ENCODE measurements at places on chromosomes 3 and 15.

DNA sequence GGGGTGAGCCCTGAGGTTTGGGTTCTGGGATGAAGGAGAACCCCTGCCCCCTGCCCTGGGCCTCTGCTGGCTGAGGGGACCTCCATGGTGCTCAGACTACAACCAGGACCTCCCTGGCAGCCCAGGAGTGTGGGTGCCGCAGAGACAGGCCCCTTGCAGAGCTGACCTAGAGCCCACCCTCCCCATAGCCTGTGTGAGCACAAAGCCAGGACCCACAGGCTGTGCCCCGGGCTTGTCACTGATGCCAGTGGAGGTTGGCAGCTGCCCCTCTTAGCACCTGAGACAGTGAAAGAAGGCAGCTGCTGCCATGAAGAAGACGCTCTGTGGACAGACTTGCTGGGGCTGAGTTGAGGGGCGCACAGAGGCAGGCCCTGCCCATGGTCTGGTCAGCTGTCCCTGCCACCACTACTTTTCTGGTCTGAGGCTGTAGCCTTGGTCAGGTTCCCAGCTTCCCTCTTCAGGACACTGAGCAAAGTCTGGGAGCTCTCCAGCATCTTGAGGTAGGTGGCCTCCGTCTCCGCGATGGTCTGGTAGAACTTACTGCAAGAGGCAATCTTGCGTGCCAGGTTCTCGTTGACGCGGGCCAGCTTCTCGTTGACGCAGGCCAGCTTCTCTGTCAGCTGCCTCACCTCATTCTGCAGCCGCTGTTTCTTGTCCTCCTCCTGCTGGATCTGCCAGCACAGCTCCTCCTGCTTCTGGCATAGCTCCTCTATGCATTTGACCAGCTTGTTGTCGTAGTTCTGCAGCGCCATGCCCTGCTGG lies 23.0 kb downstream of the USP4 start:
- peak; percentile 18 for DNase-seq

DNA sequence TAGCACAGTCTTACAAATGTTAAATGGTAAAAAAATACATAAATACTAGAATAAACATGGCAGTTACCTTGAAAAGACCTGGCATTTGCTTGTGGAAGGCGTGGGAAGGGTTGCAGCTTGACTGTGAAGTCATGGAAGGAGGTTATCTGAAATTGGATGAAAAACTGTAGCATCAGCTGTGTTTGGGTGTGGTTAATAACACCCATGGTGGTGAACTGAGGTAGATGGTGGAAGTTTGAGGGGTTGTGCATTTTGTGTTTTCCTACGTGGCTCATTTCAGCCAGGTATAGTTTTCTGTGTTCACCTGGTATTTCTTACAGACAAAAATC lies 46.5 kb downstream of the PSMD6 start:
- no peak for DNase-seq

GRCh38 chr3:189360291-189360690 lies 188.5 kb downstream of the TPRG1 start:
- no peak for DNase-seq

- no peak for DNase-seq
Measured at GRCh38 chr15:82737975-82738374, 28.3 kb upstream of the AP3B2 start.

DNA sequence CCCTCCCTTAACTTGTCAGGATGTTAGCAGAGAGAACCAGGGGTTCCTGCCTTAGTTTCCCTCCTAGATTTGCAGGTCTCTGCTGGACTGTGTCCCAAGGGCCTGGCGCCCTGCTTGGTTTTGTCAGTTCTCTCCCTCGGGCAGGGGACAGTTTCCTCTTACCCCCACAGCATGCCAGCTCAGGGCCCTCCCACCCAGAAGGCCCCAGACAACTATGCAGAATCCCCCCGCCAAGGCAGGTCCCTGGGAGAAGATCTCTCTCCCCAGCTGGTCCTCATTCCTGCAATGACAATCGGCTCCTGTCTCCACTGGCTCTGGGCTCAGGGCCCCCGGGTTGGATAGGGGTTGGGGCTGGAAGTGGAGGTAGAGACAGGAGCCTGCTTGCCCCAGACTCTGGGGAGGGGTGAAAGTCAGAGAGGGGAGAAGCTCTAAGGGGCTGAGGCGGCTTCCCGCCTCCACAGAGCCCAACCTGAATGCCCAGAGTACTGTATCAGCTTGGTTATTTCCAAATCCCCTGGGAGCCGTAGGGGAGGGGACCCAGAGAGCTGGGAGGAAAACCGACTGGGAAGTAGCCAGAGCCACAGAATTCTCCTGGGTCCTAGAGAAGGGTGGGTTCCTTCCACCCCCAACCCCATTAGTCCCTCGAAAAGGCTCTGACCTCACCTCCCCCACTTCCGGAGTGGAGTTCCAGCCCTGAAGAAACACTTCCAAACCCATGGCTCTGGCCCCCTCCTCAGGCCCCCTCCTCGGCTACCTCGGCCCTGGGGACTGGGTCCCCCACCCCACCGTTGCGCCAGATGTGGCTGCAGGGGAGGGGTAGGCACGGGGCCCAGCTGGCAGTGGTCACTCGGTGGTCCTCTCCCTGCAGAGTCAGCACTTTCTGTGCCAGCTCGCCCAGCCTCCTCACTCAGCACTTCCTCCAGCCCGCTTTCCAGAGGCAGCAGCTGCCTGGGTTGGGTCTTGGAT lies 3.8 kb upstream of the LOXL1 start:
- DNase-seq: no peak
